ENCODE measurements at places on chromosomes 2 and 18. TPM values are rescaled to one million over a fixed set of nuclear protein-coding genes. Genes with fewer than 3 reads are reported as not detected.
A peak's percentile ranks its signal among the peaks of the same experiment; 100 is the strongest.

- DNase-seq: no peak
These were observed 25.6 kb downstream of the AP1S3 start for GRCh38 chr2:223811757-223812156.

MEIS1 gene
- total RNA-seq: 24.7 TPM

DNA sequence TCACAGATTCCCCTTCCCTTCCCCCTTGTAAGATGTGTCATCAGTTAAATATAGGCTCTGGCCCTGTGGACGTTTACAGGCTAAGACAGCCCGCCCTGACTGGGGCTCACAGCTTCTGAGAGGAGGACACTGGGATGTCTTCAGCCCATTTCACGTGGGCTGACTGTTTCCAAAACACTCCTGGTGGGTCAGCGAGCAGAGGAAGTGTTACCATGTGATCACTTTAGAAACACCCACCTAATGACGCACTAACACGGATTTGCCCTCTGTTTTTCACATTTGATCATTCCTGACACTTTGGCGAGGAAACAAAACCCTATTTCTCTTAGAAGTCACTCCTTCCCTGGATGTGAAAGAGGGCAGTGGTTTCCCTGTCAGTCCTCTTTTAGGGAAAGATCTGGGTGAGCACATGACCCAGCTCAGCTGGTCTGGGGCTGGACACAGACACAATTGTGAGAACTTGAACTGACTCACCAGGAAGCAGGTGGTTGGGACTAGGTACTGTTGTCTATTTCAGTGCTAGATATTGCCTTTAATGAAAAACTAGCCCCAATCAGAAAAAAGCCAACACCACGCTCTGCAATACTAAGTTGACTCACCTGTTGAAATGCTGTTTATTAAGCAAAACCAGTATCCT lies 38.8 kb downstream of the BMP10 start:
- peak; percentile 84 for DNase-seq

DNA sequence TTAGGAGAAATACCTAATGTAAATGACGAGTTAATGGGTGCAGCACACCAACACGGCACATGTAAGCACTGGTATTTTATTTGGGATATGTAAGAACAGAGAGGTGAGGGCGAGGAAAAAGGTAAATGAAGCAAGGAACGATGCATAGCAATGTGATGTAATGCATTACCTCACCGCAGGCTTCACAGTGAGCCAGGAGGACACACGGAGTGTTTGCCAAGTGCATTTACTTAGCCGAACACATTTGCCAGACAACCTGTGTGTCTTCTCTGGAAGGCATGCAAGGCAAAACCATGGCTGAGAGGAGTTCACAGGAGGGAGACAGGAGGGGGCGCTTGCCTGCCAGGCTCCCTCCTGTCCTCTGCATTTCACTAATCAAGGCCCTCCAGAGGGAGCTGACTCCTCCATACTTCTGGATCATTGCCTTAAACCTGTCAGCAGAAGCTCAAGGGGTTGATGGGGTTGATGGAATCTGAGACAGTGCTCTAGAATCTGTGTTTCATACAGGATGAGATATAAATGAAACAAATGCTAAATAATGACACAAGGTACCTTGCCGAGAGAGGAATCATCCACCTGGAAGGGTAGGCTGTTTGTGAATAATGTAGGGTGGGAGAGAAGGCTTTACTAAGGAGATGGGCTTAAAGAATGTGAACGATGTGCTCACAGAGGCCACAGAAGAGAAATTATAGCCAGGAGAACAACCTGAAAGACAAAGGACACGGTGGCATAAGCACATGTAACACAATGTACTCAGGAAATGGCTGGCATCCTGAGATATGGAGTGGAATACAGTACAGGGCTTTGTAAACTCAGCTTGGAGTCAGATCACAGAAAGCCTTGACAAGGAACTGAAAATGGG lies 9.1 kb upstream of the TPRKB start:
- DNase-seq: no peak

CD8B2 gene
- total RNA-seq: not detected
